ENCODE measurements at places on chromosomes 16 and 17.

GRCh38 chr17:47131761-47132160 lies 57.3 kb downstream of the CDC27 start:
- no peak for DNase-seq

- DNase-seq = no peak
Measured at GRCh38 chr17:81070541-81071246, 35.7 kb downstream of the BAIAP2 start.

GRCh38 chr17:1829216-1829591 lies 498 bp downstream of the SMYD4 start:
- no peak for DNase-seq

DNA sequence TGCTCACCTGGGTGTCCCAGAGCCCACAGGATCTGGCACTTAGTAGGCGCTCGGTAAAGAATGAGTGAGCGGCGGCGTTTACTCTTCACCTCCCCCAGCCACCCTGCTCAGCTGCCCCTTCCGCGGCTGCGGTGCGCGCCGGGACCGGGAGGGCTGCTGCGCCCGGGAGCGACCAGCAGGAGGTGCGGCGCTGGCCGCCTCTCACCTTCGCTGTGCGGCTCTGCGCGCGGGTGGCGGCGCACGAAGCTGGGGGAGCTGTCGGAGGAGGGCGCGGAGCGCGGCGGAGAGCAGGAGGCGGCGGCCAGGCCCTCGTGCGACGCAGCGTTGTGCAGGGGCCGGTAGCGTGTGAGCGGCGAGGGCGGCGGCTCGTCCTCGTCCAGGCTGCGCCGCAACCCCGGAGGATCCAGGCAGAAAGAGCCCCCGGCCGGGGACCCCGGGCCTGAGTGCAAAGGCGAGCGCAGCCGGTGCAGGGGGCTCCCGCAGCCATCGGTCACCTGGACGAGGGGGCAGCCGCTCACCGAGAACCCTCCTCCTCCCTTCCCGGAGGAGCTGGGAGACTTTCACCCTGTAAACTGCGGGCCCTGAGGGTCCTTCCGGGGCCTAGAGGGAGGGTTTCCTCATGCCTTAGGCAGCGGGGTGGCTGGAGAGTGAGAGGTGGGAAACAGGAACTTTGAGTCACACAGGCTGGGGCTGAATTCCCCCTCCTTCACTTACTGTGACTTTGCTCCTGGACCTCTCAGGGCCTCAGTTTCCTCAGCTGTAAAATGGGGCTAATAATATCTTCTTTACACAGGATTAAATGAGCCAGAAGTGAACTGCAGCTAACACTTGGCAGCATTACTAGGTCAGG lies 12.5 kb downstream of the SAMD14 start:
- peak; percentile 69 for DNase-seq

DNA sequence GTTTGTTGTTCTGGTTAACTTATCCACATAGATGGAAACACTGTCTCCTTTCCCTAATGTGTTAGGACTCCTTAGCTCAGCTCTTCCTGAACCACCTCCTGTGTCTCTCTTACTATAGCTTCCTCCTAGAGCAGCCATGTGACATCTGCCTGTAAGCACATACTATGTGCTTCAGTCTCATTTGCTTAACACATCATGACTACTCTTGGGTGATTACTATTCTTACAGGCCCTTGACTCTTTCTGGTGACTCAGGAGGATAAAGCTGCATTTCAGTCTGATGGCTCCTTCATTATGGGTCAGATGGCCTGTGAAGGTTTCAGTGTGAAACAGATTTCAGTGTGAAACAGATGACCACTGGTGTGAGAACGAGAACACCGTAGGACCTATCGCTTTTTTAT lies 320 bp upstream of the KRTAP4-2 start:
- no peak for DNase-seq

- no peak for DNase-seq
Measured at GRCh38 chr16:30774367-30775130, 12.4 kb downstream of the RNF40 start.

DNA sequence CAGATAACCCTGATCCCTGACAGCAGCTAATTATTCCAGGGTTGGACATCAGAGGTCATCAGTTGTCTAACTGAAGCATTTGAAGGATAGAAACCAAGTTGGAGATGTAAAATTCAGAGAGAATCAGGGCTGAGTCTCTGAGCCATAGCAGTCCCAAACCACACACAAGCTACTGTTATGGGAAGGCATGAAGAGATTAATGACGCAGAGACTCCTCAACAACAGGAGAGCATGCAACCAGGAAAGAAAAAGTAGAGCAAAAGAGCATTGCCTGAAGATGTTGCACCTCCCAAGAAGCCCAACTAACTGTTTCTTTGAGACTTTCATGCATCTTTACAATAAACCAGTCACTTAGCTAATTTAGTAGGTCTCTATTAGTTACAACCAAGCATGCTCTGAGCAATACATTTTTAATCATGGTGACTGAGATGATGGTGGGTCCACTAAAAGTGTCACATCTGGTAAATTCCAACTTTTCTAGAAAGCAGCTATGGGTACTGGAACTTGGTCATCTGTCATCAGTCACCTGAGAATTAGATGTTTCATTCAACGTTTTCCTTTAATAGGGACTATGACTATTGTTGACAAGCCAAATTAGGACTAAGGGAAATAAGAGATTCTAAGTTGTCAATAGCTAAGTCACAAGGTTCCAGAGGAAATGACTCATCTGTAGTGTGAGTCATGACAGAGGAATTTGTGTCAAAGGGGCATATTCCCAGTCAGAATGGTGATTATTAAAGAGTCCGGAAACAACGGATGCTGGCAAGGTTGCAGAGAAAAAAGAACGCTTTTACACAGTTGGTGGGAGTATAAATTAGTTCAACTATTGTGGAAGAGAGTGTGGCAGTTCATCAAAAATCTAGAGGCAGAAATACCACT lies 239.8 kb downstream of the CHD9NB start:
- DNase-seq = no peak

DNA sequence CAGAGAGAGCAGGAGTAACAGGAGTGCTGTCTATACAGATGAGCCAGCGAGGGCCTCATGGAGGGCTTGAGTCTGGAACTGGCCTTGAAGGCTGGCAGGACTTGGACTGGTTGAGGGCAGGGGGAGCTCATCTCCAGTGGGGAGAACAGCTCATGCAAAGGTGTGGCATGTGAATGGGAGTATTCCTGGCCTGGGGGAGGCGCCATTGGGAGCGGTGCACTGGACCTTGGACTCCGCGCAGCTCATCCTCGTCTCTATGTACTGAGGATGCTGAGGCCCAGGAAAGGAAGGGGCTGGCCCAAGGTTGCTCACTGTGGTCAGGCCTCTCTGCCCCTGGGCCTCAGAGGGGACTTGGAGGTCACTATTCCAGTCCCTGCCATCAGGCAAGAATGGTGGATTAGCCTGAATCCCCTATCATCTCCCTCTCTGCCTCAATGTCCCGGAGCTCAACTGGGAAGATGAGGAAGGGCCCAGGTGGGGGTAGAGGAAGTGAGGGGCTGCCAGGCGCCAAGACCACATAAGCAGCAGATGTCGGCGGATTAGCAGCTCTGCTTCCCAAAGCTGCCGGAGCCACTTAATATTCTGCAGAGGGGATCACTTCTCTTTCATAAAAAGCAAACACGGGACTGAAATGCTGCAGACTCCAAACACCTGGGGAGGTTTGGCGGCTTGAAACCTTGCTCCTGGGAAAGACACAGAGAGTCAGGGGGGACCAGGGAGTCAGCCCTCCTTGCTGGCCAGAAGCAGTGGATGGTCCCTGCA lies 88.9 kb downstream of the SDK2 start:
- DNase-seq = no peak

- no peak for DNase-seq
Measured at GRCh38 chr16:78718141-78718540, 618.7 kb downstream of the WWOX start.

DNA sequence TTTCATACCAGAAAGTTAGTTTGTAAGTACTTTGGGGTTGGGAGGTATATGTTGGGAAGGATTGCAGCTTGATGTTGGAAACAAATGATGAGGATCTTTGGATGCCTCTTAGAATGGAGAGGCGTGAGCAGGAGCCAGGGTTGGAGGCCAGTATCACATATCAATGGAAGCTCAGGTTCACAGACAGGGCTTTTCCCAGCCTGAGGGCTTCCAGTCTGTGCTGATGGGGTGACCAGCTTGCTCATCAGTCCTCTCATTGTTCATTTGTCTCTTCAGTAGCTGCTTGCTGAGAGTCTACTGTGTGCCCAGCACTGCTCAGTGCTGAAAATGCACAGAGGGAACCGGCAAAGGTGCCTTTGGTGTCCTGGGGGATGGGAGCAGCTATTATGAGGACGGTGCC lies 5.8 kb downstream of the DNAAF1 start:
- DNase-seq = no peak

- no peak for DNase-seq
Measured at GRCh38 chr16:84690088-84690819, 9.5 kb upstream of the USP10 start.

DNA sequence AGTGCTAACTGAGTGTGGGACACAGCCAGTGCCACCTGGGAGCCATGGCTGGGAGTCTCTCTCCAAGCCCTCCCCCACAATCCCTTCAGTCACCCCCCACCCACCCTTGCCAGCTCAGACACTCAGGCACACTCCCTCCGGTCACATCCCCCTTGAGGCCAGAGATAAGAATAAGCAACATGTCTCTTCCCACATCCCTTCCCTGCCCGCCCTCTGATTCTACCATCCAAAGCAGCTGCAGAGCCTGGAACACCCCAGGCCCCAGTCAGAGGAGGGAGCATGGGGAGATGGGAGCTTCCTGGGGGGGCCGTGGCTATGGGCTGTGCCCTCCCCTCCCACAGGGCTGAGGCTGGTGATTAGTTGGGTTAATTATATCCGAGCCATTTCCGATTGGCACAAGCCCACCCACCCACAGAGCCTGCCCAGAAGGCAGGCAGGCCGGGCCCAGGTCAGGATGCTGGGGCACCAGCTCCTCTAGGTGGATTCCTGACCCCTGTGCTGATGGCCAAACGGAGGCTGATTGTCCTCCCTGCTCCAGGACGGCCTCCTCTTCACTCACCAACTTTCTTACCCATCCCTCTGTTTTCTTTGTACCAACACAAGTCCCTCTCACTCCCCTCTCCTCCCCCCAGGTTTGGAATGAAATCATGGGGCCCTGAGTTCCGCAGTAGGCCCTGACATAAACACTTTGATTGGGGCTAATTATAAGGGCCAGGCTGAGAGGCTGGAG lies 28.6 kb upstream of the MEIOC start:
- DNase-seq = no peak

DNA sequence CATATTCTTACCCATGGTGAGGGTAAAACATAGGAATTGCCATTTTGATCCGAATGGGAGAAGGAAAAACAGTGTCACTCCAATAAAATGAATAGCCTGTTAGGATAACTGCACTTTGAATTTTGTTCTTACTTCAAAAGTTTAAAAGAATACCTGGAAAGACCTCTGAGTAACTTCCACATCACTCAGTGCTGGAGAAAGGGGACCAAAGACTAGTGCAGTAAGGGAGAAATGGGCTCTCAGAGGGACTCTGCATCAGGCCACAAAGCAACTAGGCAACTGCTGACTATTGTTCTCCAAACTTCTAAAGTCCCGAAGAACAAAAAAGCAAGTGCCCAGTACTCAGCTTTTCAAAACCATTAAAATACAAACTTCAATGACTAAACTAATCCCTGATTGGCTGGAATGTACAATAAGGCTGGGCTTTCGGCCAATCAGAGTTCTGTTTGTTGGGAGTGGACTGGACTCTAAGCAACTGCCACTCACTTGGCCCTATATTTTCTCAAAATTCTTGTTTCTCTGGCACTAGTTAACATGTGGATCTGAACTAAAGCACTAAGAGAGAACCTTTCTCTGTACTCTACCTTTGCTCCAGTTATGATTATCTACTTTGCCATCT lies 6.2 kb downstream of the DNAJC7 start:
- DNase-seq = no peak

GRCh38 chr16:84604477-84605013 lies 13.3 kb downstream of the COTL1 start:
- no peak for DNase-seq

GRCh38 chr16:77684181-77684526 lies 38.2 kb upstream of the NUDT7 start:
- DNase-seq = no peak

GRCh38 chr17:44502598-44503146 lies 534 bp downstream of the GPATCH8 start:
- DNase-seq = no peak

- DNase-seq = no peak
Measured at GRCh38 chr16:70665806-70666735, 19.7 kb downstream of the IL34 start.

DNA sequence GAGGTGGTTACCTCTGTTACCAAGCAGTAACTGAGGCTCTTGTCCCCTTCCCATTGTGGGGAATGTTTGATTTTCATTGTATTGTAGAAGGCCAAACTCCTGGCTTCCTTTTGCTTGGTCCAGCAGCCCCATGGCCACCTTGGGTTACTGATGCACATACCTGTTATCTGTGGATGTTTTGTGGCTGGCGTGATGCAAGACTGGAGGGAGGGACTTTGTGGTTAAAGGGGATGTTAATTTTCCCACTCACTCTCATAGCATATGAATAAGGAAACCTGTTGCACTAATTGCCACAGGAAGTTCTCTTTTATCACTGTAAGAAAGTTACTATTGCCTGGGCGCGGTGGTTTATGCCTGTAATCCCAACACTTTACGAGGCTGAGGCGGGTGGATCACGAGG lies 168.6 kb upstream of the HS3ST4 start:
- DNase-seq = no peak

GRCh38 chr16:87295661-87296531 lies 21.3 kb downstream of the C16orf95 start:
- DNase-seq = no peak

DNA sequence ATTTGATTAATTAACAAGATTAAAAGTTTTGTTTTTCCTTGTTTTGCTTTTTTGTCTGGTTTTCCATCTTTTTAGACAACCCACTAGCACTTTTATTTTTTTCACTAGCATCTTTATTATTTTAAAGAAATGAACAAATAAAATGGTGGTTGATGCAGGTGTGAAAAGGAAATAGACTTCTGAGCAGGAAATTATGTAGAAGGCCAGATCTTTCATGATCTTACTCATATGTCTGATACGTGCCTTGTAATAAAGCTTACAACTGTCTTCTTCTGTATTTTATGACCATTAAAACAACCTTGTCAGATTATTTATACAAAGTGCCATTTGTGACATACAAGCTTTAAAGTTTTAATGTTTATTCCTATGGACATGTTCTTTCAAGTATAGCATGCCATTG lies 6.3 kb downstream of the SLFN12L start:
- DNase-seq = no peak

- DNase-seq = no peak
Measured at GRCh38 chr17:77916703-77917481, 41.6 kb upstream of the TNRC6C start.

- DNase-seq = peak; percentile 76
Measured at GRCh38 chr16:75108792-75109731, 7.5 kb downstream of the LDHD start.

GRCh38 chr17:76537578-76538280 lies at the start of gene CYGB:
Gene CYGB, minus strand, starts transcription at chr17:76537709. Its CDS starts 167 bp downstream, at chr17:76537542.
- DNase-seq = no peak

Data from activated T-cell treated with anti-CD3 and anti-CD28 coated beads for 48 hours (primary cell).